ENCODE measurements at places on chromosomes 12 and 14.
A peak's percentile ranks its signal among the peaks of the same experiment; 100 is the strongest.

GRCh38 chr12:93994721-93995120, 153.7 kb upstream of the PLXNC1 start:
- no peak for DNase-seq

- peak; percentile 6 for DNase-seq
Observed at GRCh38 chr12:10771132-10771733, 31.2 kb downstream of the TAS2R7 start.

DNA sequence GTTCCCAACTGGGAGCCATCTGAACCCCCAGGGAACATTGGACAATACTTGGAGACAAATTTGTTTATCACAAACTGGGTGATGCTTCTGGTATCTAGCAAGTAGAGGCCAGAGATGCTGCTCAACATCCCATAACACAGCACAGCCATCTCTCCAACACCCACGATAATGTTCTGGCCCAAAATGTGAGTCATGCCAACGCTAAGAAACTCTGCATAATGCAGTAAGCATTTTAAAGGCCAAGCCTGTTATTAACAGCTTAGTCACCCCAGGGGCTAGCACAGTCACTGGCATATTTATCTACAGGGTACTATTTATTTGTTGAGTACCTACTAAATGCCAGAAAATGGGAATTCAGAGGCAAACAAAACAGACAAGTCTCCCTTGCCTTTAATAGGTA, 873.1 kb upstream of the TMEM132C start:
- DNase-seq: no peak

- no peak for DNase-seq
Observed at GRCh38 chr12:31641509-31642090, 17.9 kb upstream of the ETFBKMT start.

GRCh38 chr12:112969547-112970306, 8.6 kb upstream of the OAS2 start:
- DNase-seq: no peak

All from inflammatory macrophage (primary cell).